ENCODE measurements at places on chromosomes 12 and 14. TPM values are rescaled to one million over a fixed set of nuclear protein-coding genes. Genes with fewer than 3 reads are reported as not detected.

The FIGNL2 gene
- 0.25 TPM for total RNA-seq

The KRT75 gene
- not detected for total RNA-seq

The IL31 gene
- total RNA-seq = not detected

The RHOJ gene
- 2.8 TPM for total RNA-seq

The CAPS2 gene
- total RNA-seq = 21.7 TPM

The CDKN1B gene
- 76.4 TPM for total RNA-seq

The PMCH gene
- not detected for total RNA-seq

The MYF6 gene
- total RNA-seq = 673 TPM

The LAG3 gene
- not detected for total RNA-seq

The SMOC1 gene
- 2.7 TPM for total RNA-seq

The OVCH1 gene
- total RNA-seq = not detected

The MGAT2 gene
- total RNA-seq = 10.1 TPM

The LRRC43 gene
- total RNA-seq = not detected

DNA sequence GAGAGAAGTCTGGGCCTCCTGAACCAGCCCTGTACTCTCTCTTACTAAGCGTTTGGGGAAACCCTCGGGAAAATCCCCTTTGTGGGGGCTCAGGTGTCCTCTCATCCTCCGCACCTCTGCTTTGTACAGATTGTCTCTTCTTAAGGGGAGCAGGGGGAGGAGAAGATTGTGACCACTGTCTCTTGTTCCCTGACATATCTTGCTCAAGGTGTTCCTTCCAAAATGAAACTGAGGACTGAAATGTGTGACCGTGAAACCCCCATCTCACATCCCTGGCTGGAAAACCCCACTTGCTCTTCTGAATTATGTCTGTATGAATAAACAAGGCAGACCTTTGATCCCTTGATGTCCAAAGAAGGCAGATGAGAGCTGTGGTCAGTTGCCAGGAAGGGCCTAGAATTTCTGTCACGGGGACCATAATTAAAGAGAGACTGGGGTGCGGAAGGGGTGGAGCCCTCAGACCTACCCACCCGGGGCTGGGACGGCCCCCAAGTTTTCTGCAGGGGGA lies 369.8 kb downstream of the AACS start:
- DNase-seq = no peak

GRCh38 chr14:97290977-97291376 lies 493.8 kb downstream of the VRK1 start:
- no peak for DNase-seq

DNA sequence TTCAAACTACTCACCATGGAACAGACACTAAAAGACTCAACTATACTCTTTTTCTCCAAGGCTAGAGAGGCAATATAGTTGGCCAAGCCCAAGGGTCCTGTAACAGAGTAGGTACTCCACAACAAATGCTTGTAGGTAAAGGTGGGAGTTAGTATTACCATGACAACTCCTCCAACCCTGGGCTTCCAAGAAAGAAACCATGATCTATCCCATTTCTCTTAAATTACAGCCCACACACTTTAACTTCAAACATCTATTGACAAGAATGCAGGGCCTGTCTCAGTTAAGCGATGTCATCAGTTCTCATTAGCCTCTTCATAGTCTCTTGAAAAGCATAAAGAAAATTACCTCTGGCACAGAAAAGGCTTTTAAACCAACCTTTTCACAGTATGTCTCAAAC lies 25.0 kb downstream of the ERH start:
- no peak for DNase-seq

DNA sequence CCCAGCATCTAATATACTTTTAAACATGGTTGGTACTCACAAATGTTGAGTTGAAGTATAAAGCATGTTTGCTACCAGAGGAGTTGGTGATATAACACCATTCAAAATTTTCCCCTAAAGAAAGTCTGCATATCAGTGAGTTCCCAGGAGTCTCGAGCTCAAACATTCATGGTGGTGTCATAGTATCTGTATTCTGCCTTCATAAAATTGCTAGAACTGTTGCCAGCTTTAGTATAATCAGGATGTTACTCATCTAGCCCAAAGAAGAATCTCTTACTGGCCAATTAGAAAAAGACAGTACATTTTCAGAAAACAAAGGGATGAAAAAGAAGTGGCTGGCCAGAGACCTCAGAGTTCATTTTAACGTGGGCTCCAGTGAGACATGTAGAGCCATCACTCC lies 374.7 kb downstream of the KCNH5 start:
- DNase-seq = no peak

- no peak for DNase-seq
These were observed 11.9 kb upstream of the SERPINA4 start for GRCh38 chr14:94548999-94549985.

DNA sequence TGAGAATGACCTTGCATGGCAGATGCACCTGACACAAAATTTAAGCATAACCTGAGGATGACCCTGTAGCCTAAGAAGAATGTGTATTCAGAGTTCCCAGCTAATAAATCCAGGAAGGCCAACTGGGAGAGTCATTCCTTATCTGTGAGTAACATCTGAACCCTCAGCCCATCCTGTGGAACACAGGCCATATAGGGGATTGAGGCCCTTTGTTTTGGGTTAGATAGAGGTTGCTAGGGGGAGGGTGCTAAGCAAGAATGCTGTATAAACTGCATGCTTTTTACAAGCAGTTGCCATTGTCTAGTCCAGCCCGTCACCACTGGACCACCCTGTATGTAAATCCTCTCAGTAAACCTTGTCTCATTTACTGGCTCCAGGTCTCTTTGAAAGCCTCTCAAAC lies 77.0 kb downstream of the BICD1 start:
- no peak for DNase-seq

GRCh38 chr12:13000925-13001774 lies 1.1 kb upstream of the HEBP1 start:
- no peak for DNase-seq

GRCh38 chr12:65500091-65500900 lies 221.8 kb downstream of the MSRB3 start:
- no peak for DNase-seq

GRCh38 chr12:41967668-41968500 lies 176.8 kb downstream of the GXYLT1 start:
- DNase-seq = no peak

GRCh38 chr12:95131589-95132340 lies 58.3 kb upstream of the NR2C1 start:
- peak; percentile 6 for DNase-seq

DNA sequence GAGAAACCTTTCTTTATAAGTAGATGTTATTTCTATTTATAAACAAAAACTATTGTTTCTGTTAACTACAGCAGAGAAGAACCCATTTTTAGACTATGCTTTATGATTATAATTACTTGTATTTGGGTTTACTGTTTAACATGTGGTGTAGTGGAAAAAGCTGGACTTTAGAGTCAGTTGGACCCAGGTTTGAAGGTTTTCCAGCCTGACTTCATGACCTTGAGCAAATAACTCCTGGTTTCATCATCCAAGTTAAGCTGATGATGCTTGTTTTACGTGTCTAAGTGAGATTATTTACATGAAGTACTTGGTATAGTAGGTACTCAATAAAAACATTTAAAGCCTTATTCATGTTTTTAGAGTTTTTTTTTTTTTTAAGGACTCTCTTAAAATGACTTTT lies 221.8 kb upstream of the ARHGAP5 start:
- DNase-seq = no peak

- no peak for DNase-seq
These were observed 146.9 kb upstream of the MDGA2 start for GRCh38 chr14:47822326-47822725.

GRCh38 chr12:119857041-119857591 lies 20.0 kb downstream of the CIT start:
- DNase-seq = no peak

- DNase-seq = no peak
These were observed 32.2 kb upstream of the KTN1 start for GRCh38 chr14:55547650-55548315.

DNA sequence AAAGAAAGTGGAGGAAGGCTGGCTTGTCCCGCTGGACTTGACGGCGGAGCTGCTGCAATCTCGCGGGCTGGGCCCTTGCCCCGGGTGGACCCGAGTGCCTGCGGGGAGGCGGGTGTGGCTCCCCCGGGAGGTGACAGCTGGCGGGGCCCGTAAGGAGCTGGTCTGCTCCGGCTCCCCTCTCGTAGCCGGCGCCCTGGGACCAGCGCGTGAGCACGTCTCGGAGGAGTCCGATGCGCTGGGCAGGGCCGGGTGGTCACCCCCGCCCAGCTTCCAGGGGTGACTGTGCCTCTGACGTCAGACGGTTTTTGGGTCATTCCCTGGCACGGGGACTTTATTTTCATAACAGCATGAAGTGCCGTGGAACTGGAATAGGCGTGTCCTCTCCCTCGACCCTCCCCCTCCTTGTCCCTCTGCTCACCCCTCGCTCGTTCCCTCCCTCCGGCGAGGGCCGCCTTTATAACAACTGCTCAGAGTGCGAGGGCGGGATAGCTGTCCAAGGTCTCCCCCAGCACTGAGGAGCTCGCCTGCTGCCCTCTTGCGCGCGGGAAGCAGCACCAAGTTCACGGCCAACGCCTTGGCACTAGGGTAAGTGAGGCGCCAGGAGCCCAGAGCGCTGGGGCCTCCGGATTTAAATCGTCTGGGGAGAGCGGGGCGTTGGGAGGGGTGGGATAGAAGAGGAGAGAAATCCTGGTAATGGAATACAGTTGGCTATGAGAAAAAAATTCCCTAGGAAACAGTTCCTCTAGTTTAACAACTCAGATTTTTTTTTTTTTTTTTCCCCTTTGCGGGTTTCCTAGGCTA lies at the start of gene GPRC5A:
GPRC5A (plus strand) TSS at position 483 of the 801 bp plus-strand sequence. CDS start 16,688 bp downstream, outside the sequence.
- DNase-seq = peak; percentile 55

- DNase-seq = no peak
These were observed 169.0 kb downstream of the ANO2 start for GRCh38 chr12:5776091-5776490.

GRCh38 chr12:31822761-31823160 lies 93.9 kb upstream of the AMN1 start:
- DNase-seq = no peak

- DNase-seq = no peak
These were observed 226.0 kb downstream of the DACT1 start for GRCh38 chr14:58863661-58864345.

DNA sequence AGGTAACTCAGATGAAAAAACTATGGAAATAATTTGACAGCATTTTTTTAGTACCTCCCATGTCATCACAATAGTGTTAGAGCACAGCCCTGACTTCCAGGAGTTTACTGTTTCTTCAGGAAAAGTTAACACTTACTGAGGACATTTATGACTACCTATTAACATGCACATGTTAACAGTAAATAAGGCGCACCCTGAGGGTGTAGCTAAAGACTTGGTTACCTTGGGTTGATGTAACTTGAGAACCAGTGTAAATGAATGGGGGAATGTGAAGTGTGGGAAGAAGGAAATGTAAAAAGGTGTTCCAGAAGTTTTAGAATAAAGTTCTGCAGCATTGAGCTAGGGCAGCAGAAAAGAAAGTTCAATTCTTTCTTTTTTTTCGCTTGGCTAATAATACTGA lies 366.2 kb downstream of the EGLN3 start:
- no peak for DNase-seq

DNA sequence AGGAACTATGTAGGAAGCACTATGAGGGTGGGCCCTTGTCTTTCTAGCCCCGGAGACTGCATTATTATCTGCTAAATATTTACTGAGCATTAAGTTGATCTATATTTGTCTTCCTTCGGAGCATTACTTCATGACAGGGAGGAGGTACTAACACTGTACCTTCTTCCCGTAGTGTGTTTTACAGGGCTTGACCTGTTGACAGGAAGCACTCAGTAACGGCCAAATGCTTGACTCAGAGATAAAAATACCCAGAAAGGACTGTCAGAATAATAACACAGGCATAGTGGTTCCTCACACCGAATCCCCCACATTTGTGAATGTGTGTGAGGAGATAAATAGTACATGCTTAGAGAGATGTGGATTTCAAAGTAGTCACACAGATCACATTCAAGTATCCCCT lies 466.6 kb downstream of the EGLN3 start:
- no peak for DNase-seq

- no peak for DNase-seq
These were observed 17.1 kb downstream of the CDKL1 start for GRCh38 chr14:50379563-50379962.

GRCh38 chr12:109753959-109754358 lies 40.3 kb downstream of the FAM222A start:
- no peak for DNase-seq

DNA sequence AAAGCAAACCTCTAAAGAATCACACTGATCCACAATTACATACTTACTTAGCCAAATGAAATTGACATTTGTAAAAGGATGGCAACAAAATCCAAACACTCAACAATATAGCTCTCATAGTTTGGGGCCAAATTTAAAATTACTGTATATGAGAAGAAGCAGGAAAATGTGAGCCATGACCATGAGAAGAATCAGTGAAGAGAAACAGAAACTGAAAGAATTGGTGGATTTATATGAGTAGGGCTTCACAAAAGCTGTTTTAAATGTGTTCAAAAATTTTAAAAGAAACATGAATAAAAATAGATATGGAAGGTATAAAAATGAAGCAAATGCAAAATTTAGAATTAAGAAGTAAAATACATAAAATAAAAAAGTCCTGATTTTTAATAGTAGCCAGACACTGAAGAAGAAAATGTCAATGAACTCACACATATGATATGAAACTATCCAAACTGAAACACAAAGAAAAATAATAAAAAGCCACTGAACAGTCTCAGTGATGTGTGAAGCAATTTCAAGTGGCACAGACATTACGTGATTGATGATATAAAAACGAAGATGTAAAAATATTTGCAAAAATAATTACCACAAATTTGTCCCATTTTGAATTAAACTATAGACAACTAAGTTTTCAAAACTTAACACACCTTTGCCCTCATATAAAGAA lies 87.9 kb upstream of the MDGA2 start:
- DNase-seq = no peak

GRCh38 chr14:76647697-76648298 lies 113.5 kb upstream of the VASH1 start:
- DNase-seq = no peak

- no peak for DNase-seq
These were observed 5.0 kb upstream of the KCNK13 start for GRCh38 chr14:90056826-90057225.

- DNase-seq = no peak
These were observed 21.0 kb downstream of the CNOT2 start for GRCh38 chr12:70264067-70264867.

- DNase-seq = no peak
These were observed 95.9 kb upstream of the PPP2R5C start for GRCh38 chr14:101665478-101666078.

GRCh38 chr12:3455312-3455711 lies 35.7 kb upstream of the PRMT8 start:
- no peak for DNase-seq

DNA sequence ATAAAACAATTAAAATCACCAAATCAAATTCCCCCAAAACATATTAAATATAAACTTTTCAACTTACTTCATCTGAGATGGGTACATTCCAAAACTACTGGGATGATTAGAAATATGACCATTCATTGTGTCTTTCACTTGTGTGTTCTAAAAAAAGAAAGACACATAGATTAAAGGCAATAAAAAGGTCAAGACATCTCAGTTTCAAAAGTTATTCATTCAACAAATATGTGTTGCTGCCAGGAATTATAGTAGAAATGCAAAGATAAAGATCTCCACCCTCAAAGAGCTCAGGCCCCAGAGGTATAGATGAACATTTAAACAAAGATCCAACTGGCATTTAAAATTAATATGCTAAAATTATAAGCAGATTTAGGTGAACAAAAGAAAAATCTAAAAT lies 106.4 kb downstream of the EPS8 start:
- DNase-seq = no peak
